SK-N-DZ (cell line): ENCODE measurements at places on chromosomes 6 and 20.

- no peak for DNase-seq
Measured at GRCh38 chr20:42775037-42775436, 414.7 kb downstream of the PTPRT start.

- no peak for DNase-seq
Measured at GRCh38 chr6:143221698-143222097, 161.0 kb downstream of the AIG1 start.

DNA sequence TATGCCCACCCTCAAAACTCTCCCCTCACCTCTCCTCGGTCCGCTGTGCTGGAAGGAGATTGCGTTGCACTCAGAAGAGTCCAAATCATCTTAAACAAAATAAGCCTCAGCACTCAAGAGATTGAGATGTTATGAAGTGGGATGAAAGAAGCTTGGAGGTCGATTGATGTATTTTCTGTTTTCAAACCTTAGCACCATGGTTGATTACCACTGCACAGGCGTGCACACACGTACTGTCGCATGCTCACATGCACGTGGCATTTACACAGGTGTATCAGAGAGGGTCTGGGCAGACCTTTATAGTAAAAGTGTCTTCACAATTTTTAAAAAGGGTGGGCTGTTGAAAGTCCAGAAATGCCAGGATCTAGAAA is 612 bp upstream of the AGPAT4 start:
- DNase-seq: no peak

- DNase-seq: no peak
Measured at GRCh38 chr20:21562656-21563055, 48.8 kb upstream of the NKX2-2 start.

DNA sequence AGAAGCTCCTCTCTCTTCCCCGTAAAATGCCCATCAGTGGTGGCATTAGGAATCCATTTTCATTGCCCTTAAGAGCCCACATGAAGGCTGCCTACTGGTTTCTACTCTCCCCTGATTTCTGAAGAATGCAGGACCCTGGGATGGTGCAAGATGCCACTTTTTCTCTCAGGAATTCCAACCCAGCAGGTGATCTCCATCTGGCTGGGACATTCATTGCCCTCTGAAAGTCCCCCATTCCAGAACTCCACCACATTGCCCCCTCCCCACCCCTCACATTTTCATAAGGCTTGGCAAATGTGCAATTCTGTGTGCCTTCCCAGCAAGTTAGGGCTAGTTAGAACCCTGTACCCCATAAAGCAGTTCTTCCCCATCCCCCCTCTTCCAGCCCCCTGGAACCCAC is 88.0 kb downstream of the BANF2 start:
- DNase-seq: no peak
